ENCODE measurements at places on chromosomes 13 and 19. TPM values are rescaled to one million over a fixed set of nuclear protein-coding genes. Genes with fewer than 3 reads are reported as not detected.
A peak's percentile ranks its signal among the peaks of the same experiment; 100 is the strongest.

DNA sequence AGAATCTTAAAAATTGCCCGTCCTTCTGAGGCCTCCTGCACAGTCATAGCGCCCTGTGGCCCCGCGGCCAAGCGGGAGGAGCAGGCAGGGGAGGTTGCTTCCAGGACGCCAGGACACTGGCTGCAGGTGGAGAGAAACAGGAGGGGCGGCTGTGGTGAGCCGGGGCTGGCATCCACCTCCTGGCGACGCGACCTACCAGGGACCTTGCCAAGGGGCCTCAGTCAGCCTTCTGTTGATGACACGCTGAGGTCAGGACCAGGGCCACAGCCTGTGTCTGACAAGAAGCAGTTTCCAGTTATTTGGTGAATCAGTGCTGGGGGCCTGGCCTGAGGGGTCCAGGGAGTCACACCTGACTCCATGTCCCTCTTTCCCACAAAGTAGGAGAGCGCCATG is 13.3 kb upstream of the MKNK2 start:
- DNase-seq = no peak

DNA sequence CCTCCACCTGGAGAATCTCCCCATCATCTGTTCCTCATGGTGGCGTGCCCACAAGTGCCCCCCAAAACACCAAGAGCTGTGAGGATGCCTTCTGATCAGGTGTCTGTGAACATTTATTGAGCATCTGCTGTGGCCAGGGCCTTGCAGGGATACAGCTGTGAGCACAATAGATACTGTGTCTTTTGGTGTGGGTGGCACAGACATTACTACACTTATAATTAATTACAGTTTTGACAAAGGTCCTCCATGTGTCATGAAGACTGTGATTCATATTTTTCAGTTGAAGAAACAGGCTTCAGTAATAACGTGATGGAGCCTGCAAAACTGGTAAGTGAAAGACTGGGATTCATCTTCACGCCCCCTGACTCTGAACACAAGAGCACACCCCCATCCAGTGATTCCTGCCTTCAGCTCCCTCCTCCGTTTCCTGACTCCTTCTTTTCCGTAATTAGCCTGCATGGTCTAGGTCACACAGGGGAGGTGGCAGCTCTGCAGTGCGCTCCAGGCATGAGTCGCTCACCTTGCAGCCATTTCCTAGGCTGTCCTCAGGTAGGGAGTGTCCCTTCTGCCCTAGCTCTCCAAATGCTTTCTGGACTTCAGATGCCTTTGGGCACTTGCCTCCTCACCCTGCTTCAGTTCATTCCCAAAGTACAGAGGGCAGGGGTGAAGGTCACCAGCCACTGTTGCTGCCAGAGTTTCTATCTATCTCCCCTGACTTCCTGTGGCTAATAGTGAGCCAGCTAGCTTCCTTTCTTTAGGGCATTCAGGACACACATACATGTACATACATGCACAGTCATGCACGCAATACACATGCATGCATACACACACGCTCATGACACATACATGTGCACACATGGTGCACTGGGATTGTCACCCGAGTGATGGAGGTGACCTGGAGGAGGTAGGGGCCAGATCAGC is 66.5 kb downstream of the SIAH3 start:
- DNase-seq = no peak

DNA sequence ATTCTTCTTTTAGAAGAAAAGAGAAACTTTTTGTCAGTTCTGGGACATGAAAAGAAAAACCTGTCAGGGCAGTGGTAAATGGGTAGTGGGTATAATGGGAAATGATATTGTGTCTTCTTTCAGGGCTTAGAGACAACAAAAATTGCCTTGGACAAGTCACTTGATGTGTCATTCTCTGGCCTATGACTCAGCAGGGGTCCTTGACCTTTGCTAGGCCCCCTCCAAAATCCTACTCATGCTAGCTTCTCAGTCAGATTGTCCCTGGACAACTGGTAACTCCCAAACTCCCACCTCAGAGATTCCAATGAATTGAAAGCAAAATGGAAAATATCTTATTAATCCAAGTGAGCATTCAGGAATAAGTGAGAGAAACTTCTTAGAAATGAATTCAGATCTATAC is 258.8 kb upstream of the SPRY2 start:
- no peak for DNase-seq

DNA sequence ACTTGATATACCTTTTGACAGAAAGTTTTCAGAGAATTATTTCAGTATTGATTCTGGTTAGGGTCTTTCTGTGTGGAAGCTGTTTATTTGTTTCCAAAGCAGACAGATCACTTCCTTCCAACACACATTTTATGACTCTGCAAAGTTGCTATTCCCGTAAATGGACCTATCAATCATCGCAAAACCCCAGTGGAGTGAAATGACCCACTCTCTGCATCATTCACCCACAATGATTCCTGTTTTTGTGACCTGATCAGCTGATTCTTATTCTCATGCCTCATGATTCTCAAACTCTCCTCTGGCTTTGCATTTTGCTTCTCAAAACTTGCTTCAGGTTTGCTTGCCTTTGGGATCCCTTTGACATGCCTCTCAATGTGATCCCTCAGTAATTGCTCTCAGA is 453.7 kb downstream of the PCDH17 start:
- no peak for DNase-seq

DNA sequence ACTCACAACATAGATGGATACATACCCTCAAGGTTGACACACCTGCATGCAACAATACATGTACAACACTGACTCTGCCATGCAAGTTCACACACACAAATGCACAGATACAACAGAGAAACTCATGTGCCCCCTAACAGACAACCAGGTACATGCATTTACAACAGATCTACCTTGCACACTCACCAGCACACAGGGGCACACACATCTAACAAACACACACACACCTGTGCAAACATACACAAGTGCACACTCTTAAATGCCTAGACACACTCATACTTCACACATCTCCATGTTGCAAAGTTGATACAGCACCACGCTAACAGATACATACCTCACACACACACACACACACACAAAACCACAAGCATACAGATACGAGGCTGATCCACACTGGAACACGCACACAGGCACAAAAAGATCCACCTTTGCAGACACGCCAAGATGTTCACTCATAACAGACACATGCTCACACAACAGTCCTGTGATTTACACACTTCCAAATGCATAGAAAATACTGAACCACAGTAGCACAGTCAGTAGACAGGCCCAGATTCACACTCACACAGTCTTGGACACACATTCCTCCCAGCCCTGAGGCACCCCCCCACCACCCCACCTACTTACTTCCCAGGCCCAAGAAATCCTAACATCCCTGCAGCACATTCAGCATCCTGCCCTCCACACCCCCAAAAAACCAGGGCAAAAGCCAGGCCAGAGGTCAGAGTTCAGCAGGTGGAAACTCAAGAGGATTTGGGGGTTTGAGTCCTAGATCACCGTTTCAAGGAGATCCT is 1.4 kb downstream of the LRFN1 start:
- no peak for DNase-seq

DNA sequence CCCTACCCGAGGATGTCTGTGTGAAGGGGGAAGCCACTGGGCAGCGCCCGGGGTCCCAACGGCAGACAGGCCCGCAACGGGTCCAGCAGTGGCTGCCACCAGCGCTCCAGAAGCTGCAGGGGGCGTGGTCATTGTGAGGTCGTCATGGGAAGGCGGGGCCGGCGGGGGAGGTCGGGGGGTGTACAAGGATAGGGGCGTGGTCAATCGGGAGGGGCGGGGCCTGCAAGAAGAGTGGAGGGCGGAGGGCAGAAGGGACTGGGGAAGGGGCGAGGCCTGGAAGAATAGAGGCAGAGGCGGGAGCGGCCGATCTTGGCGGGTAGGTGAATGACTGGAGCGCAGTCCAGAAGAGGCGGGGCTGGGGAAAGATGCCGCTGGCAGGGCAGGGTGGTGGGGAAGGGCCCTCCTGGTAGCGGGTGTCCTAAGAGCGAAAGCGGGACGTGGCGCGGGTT is 4.4 kb downstream of the FUZ start:
- peak; percentile 89 for DNase-seq

GRCh38 chr19:46978171-46978869 is 41.3 kb upstream of the NPAS1 start:
- no peak for DNase-seq

- DNase-seq = no peak
Measured at GRCh38 chr13:22240716-22241115, 569.8 kb downstream of the FGF9 start.

DNA sequence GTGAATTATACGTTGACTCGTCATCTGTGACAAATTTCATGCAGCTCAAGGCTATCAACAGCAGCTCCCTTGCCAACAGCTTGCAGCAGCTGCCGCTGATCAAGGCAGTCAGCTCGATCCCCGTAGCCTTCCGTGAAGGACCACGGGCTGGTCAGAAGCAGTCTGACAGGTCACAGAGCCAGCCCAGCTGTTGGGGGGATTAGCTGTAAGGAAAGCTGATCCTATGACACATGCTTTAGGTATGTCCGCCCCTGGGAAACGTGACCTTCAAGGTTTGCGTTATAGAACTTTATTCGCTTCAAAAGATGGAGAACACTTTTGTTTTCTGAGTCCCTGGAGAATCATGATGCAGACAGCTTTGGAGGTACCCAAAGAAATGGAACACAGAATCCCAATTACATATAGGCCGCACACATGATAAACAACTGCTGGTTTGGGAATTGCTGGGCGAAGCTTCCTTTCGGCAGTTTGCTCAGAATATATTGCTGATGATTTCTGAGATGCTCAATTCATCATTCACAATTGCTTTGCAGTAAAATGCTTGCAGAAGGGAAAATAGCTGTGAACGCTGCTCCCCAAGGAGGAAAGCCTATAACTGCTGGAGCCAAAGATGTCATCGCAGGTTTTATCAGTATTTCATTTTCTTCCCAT is 62.6 kb upstream of the USP29 start:
- DNase-seq = peak; percentile 95

DNA sequence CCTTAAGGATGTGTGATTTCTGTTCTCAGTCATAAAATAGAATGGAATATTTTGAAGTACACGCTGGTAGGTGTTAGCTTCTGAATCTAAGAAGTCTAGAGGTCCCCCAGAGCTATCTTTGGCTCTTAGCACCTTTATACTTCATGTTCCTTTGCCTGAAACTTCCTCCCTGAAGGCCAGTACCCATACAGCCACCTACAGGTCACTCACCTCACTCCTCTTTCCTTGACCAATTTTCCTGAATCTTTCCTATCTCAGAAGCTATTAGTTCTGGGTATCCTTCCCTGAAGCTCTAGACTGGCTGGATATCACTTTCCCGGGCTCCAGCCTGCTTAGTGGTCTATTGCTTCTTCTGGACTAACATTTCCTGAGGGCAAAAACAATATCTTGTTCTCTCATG is 93.4 kb upstream of the EDNRB start:
- DNase-seq = no peak

- DNase-seq = no peak
Measured at GRCh38 chr19:47096100-47096704, 17.4 kb downstream of the ZC3H4 start.

DNA sequence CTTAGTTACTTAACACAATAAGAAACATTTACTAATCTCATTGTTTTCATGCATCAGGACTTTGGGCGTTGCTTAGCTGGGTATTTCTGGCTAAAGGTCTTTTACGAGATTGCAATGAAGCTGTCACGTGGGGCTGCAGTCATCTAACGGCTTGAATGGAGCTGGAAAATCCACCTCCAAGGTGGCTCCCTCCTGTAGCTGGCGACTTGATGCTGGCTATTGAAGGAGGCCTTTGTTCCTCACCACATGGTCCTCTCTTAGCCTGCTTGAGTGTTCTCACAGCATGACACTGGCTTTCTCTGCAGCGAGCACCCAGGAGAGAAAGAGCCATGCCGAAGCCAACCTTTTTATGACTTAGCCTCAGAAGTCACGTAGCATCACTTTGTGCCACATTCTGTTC is 92.0 kb downstream of the NHLRC3 start:
- DNase-seq = no peak

GRCh38 chr13:77375560-77376108 is 48.7 kb upstream of the MYCBP2 start:
- no peak for DNase-seq

- DNase-seq = no peak
Measured at GRCh38 chr13:104823709-104824108, 1711.8 kb downstream of the EFNB2 start.

GRCh38 chr19:49145573-49146407 is 9.4 kb downstream of the HRC start:
- peak; percentile 73 for DNase-seq

PEAK3 gene
- not detected for polyA plus RNA-seq

ADAMTS10 gene
- polyA plus RNA-seq = 21.6 TPM

ZNF723 gene
- polyA plus RNA-seq = not detected

IL12RB1 gene
- polyA plus RNA-seq = not detected

ZNF256 gene
- polyA plus RNA-seq = not detected

PDCD5 gene
- polyA plus RNA-seq = 143 TPM

TSSK6 gene
- polyA plus RNA-seq = not detected

Data from muscle of arm (tissue), 14 donors.